ENCODE measurements at places on chromosomes 5 and 9. TPM values are rescaled to one million over a fixed set of nuclear protein-coding genes. Genes with fewer than 3 reads are reported as not detected.

The AK8 gene
- 0.22 TPM for total RNA-seq

The OR1Q1 gene
- total RNA-seq: not detected

The AQP7 gene
- not detected for total RNA-seq

The SLC6A3 gene
- not detected for total RNA-seq

The SHOC1 gene
- total RNA-seq: not detected

The SPINK6 gene
- total RNA-seq: not detected

The CEL gene
- 0.79 TPM for total RNA-seq

The NUTM2G gene
- not detected for total RNA-seq

The AQP3 gene
- 3.4 TPM for total RNA-seq

The ST8SIA4 gene
- 7.5 TPM for total RNA-seq

The ABO gene
- not detected for total RNA-seq

The ARSI gene
- total RNA-seq: 9.4 TPM

The PCDHA8 gene
- total RNA-seq: 0.39 TPM

The PRRX2 gene
- total RNA-seq: not detected

The PAIP2 gene
- total RNA-seq: 42.0 TPM

The SLC9A3 gene
- total RNA-seq: 1.6 TPM

The LHX3 gene
- total RNA-seq: not detected

The CTXN3 gene
- not detected for total RNA-seq

The PCDHGA2 gene
- 1.2 TPM for total RNA-seq

The THBS4 gene
- total RNA-seq: 0.79 TPM

The ENTR1 gene
- 33.8 TPM for total RNA-seq

The IFNA2 gene
- not detected for total RNA-seq

The NAIP gene
- total RNA-seq: 5.3 TPM

The PCDHGA12 gene
- 6.7 TPM for total RNA-seq

The IL4 gene
- total RNA-seq: not detected

The KCNV2 gene
- not detected for total RNA-seq

The ADAMTS13 gene
- 2.0 TPM for total RNA-seq

The TLE1 gene
- 117 TPM for total RNA-seq
